H1 (cell line): ENCODE measurements at places on chromosomes 3 and 15. TPM values are rescaled to one million over a fixed set of nuclear protein-coding genes. Genes with fewer than 3 reads are reported as not detected.

CTXN2 gene
- polyA plus RNA-seq: 0.08 TPM in 2 replicates

GRCh38 chr3:79146024-79146423 lies 621.8 kb downstream of the ROBO1 start:
- no peaks in the 10 kb centered on the region for H3K36me3 ChIP-seq
- DNase-seq: no peak
- H3K27ac ChIP-seq: no peak overlapping the region
- H3K4me3 ChIP-seq: no peak overlapping the region

GRCh38 chr3:151382671-151383070 lies 1.9 kb downstream of the P2RY12 start:
- no peaks in the 10 kb centered on the region; the same call in 1 of the 2 replicates for H3K36me3 ChIP-seq
- no peak overlapping the region for H3K4me3 ChIP-seq
- H3K4me1 ChIP-seq: no peaks in the 10 kb centered on the region
- H3K27me3 ChIP-seq: no peaks in the 10 kb centered on the region
- H3K27ac ChIP-seq: no peak overlapping the region

- no peak overlapping the region for H3K27ac ChIP-seq
- peaks cover 37% of the 10 kb centered on the region for H3K4me1 ChIP-seq
- no peak overlapping the region for H3K4me3 ChIP-seq
- no peaks in the 10 kb centered on the region for H3K36me3 ChIP-seq
- no peak for DNase-seq
- H3K27me3 ChIP-seq: no peaks in the 10 kb centered on the region
Observed at GRCh38 chr15:77533578-77534430, 98.9 kb downstream of the LINGO1 start.

GRCh38 chr3:87856126-87856525 lies 202.7 kb downstream of the CGGBP1 start:
- no peaks in the 10 kb centered on the region for H3K4me1 ChIP-seq
- no peak overlapping the region for H3K4me3 ChIP-seq
- no peaks in the 10 kb centered on the region for H3K27me3 ChIP-seq
- H3K27ac ChIP-seq: no peak overlapping the region
- H3K36me3 ChIP-seq: no peaks in the 10 kb centered on the region

GRCh38 chr3:99119385-99119784 lies 217.9 kb upstream of the DCBLD2 start:
- no peak for DNase-seq
- H3K36me3 ChIP-seq: no peaks in the 10 kb centered on the region
- no peaks in the 10 kb centered on the region for H3K4me1 ChIP-seq
- H3K27me3 ChIP-seq: no peaks in the 10 kb centered on the region
- no peak overlapping the region for H3K4me3 ChIP-seq
- H3K27ac ChIP-seq: no peak overlapping the region

DNA sequence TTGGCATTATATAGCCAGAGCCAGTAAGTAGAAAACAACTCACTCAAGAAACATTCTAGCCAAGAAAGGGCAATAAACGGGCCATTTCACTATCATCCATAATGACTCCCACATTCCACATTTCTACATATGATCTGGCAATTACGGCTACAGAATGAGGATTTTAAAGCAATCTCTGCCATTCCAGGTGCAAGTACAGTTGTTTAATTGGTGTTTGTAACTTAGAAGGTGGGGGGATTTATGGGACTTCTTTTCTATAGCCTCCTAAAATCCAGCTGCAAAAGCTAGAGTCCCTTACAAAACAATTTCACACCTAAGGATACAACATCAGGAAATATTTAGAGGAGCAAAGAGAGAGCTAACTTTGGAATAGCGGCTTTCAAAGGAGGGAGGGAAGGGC lies 295.4 kb upstream of the RORA start:
- H3K27ac ChIP-seq: no peak overlapping the region
- no peak overlapping the region for H3K4me3 ChIP-seq
- DNase-seq: no peak
- H3K4me1 ChIP-seq: peaks cover 7% of the 10 kb centered on the region
- no peaks in the 10 kb centered on the region for H3K36me3 ChIP-seq

DNA sequence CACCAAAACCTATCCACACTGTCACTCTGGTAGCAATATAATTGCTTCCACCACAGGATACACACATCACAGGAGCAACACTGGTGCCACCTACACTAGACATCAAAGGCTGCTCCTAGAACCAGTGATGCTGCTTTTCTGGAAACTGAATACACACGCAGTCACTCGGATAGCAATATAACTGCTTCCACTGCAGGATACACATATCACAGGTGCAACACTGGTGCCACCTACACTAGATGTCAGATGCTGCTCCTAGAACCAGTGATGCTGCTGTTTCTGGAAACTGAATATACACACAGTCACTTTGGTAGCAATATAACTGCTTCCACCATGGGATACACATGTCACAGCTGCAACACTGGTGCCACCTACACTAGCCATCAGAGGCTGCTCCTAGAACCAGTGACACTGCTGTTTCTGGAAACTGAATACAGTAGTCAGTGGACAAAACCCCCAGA lies 6.9 kb upstream of the TNFSF10 start:
- no peaks in the 10 kb centered on the region for H3K27me3 ChIP-seq
- H3K4me3 ChIP-seq: no peak overlapping the region
- no peak overlapping the region for H3K27ac ChIP-seq
- H3K4me1 ChIP-seq: no peaks in the 10 kb centered on the region
- no peaks in the 10 kb centered on the region for H3K36me3 ChIP-seq

MKRN3 gene
- not detected in 2 replicates for polyA plus RNA-seq

DNA sequence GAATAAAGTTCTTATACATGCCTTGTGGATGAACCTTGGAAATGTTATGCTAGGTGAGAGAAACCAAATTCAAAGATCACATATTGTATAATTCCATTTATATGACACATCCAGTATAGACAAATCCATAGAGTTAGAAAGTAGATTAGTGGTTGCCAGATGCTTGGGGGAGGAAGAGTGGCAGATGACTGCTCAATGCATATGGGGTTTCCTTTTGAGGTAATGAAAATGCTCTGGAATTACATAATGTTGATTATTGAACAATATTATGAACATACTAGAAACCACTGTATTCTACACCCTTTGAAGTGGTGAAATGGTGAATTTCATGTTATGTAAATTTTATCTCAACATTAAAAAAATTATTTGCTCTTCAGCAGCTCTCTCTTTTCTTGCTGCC lies 100.8 kb downstream of the DHX36 start:
- no peak overlapping the region for H3K4me3 ChIP-seq
- H3K4me1 ChIP-seq: peaks cover under 1% of the 10 kb centered on the region
- H3K27me3 ChIP-seq: no peaks in the 10 kb centered on the region
- no peak overlapping the region for H3K27ac ChIP-seq
- no peak for DNase-seq
- peaks cover 6% of the 10 kb centered on the region; the same call in 1 of the 2 replicates for H3K36me3 ChIP-seq

DNA sequence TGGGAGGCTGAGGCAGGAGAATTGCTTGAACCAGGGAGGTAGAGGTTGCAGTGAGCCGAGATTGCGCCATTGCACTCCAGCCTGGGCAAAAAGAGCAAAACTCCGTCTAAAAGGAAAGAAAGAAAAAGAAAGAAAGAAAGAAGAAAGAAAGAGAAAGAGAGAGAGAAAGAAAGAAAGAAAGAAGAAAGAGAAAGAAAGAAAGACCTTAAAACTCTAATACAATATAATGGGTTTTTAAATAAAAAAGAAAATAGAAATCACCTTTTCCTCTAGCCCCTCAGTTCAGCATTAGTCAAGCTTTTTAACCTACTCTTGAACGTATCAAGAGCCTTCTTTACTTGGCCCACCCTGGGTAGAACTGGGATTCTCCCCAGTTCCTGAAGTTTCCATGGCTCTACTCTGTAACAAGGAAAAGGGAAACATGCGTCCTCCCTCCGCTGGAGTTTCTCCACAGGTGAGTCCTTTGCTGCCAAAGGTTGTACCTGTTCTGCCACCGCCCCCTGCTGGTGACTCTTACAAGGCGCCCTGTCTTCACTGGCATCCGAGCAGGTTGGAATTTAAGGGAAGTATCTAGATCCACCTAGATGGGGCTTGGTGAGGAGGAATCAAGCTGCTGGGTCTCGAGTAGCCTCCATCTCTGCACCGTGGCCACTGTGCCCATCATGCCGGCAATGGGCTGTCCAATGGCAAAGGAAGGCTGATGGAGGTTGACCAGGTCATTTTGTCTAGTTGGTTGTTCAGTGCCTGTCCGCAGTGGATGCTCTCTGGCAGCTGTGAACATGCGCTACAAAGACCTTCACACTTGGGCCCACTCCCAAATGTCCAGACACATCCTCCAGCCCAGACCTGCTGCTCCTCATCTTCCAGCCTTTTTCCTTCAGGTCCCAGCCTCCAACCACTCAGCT lies 20.6 kb upstream of the EPHB3 start:
- no peaks in the 10 kb centered on the region for H3K27me3 ChIP-seq
- peak; percentile 83 for DNase-seq
- H3K4me1 ChIP-seq: no peaks in the 10 kb centered on the region
- H3K36me3 ChIP-seq: no peaks in the 10 kb centered on the region

SEMA3F gene
- 20.3 and 36.0 TPM in 2 replicates for polyA plus RNA-seq

SLC9C1 gene
- 0.06 and 0.15 TPM in 2 replicates for polyA plus RNA-seq
